ENCODE measurements at places on chromosomes 12 and 14. TPM values are rescaled to one million over a fixed set of nuclear protein-coding genes. Genes with fewer than 3 reads are reported as not detected.

Gene OVCH1
- not detected for total RNA-seq

Gene GYS2
- not detected for total RNA-seq

Gene SERPINA5
- not detected for total RNA-seq

Gene PAX9
- total RNA-seq, result 2.7 TPM

Gene ADSS1
- 5.4 TPM for total RNA-seq

Gene YEATS4
- total RNA-seq, result 38.1 TPM

Gene KLRK1
- not detected for total RNA-seq

Gene NANOG
- total RNA-seq, result not detected

Gene GPR132
- total RNA-seq, result 0.67 TPM

Gene TUNAR
- not detected for total RNA-seq

Gene PPM1A
- 45.2 TPM for total RNA-seq

Gene TAS2R7
- not detected for total RNA-seq

Gene STXBP6
- 1.9 TPM for total RNA-seq

Gene CBLN3
- total RNA-seq, result 1.5 TPM

Gene SELPLG
- 0.94 TPM for total RNA-seq

Data from A549 treated with DMSO at 1 μM for 4 hours (cell line).